GM03348 (cell line): ENCODE measurements at places on chromosomes 16 and 17.

- peak; percentile 89 for DNase-seq
Observed at GRCh38 chr16:87570938-87571867, 31.1 kb upstream of the JPH3 start.

GRCh38 chr17:58301504-58302150 lies 20.9 kb upstream of the MPO start:
- DNase-seq, result no peak

GRCh38 chr17:44004761-44005526 lies 522 bp downstream of the NAGS start:
- DNase-seq, result no peak

GRCh38 chr17:9170336-9170735 lies 149.0 kb downstream of the NTN1 start:
- DNase-seq, result no peak
